ENCODE measurements at places on chromosomes 1 and 21. TPM values are rescaled to one million over a fixed set of nuclear protein-coding genes. Genes with fewer than 3 reads are reported as not detected.

DNA sequence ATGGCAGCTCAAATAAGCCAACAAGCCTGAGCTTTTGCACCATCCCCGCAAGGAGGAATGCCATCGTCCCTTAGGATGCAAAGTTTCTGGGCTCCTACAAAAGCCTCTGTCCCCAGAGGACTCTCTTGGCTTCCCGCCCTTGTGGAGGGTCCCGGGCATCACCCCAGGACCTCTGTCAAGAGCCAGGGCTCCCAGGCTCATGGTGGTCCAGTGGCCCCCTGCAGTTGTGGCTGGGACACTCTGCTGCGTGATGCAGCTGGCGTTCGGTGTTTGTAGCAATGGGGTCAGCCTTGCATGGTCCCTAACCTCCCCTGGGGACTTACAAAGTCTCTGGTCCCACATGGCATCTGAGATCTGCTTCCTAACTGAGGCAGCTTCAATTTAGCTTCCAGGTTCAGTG, 104.7 kb downstream of the RIPK4 start:
- no peak for DNase-seq

DNA sequence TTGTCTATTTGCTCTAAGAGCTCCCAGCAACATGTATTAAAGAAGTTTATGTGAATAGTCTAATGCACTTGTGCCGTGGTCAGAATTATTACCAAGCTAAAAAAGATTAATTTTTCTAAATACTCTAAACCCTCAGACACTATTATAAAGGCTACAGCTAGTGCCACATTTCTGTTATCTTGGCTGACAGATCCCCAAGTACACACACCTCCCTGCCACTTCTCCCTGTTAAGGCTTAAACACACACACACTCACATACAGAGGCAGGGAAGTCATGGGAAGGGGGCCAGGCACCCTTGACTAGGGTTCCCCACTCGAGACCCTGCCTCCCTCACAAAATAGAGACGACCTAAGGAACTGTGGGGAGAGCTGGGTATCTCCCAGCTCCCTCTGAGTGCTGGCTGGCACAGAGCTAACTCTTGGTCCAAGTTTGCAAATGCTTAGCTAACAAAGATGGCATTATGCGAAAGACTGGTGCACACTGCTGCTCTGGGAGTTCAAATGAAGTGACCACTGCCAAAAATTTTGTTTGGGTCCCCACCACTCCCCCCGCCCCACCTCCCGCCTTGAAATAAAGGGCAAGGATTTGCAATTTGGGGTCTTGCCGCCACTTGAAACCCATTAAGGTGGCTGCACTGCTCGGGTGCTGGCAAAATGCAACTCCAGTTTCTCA, 9.8 kb downstream of the SSBP3 start:
- DNase-seq: no peak

GRCh38 chr1:110151175-110151669, 928 bp downstream of the SLC6A17 start:
- no peak for DNase-seq

DNA sequence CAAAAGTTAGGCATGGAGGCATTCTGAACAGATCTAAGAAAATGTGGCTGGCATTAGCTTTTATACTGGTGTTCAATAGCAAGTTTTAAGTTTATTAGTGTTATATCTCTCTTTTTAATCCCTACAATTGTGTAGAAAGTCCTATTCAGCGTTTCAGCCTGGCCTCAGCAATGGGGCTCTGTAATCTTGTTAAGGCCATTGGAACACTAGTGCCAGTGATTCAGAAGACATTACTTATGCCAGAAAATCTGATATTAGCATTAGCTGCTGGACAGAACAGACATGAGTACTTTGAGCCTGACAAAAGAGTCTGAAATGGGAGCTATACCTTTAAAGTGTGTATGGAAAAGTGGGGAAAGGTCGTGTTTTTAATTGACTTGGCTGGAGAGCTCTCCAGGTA, 167.0 kb downstream of the NEGR1 start:
- DNase-seq: no peak

DNA sequence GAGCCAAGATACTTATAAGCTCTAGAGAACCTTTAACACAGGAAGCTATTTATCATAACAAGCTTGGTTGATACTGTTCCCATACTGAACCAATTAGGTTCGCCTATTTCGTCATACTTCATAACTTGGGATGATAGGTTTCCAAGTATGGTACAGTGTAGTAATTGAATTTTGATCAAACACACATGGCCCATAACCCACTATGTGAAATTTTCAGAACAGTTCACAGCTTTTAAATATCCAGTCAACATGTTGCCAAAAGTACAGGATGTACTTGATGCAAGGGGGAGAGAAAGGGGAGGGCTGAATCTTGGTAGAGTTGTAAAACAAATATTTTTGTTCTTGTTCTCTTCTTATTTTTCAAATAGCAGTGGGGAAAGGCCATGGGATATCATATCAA, 86.6 kb downstream of the TM2D1 start:
- DNase-seq: no peak

DNA sequence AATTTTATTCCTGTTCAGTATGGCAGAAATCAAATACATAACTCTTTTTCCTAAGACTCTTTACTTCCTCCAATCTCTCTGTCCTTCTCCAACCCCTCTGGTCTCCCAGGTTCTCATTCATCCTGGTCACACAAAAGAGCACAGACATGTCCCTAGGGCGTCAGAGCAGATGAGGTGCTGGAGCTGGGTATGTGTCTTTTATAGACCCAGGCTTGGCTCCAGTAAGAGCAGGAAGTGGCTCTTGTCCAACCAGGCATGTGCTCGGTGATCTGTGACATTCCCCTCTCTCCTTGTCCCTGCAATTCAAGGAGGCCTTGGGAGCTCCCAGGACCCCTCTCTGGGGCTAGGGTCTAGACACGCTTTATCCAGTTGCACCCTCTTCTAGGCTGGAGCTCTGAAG, 18.0 kb upstream of the LCE2D start:
- DNase-seq: no peak

GRCh38 chr1:103529746-103530145, 4.2 kb downstream of the RNPC3 start:
- DNase-seq: no peak

The CSRP1 gene
- total RNA-seq: 53.1 TPM

DNA sequence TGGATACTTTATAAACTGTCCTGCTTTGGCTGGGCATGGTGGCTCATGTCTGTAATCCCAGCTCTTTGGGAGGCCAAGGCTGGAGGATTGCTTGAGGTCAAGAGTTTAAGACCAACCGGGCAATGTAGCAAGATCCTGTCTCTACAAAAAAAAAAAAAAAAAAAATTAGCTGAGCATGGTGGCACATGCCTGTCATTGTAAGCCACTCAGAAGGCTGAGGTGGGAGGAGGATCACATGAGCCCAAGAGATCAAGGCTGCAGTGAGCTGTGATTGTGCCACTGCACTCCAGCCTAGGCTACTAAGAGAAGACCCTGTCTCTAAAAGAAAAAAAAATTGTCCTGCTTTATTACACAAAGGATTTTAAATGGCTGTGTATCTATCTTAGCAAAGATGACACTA, 95.2 kb downstream of the LBR start:
- no peak for DNase-seq

The PADI2 gene
- total RNA-seq: 0.26 TPM

DNA sequence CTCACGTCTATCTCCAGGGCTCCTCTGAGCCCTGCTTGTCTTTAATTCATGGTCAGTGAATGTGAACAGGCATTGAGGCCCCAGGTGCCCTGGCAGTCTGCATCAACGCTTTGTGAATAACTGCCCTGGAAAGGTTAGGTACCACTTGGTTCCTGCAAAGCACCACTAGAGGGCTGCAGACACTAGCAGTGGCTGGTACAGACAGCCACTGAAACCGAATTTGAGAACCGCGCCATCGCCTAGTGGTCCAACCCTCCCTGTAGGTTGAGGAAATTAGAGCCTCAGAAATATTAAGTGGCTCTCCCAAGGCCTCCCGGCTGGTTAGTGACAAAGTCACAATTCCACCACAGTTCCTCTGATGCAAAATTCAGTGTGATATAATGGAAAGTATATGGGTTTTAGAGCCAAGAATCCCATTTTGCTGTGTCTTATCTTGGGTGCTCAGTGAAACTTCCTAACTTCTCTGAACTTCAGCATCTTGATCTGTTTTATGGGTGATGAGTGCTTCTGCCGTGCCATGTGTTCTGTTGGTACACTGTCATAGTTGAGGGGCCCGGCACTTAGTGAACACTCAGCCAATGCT, 46.2 kb upstream of the BCL9 start:
- peak; percentile 51 for DNase-seq

- no peak for DNase-seq
Observed at GRCh38 chr1:235532360-235532759, 28.1 kb upstream of the B3GALNT2 start.

DNA sequence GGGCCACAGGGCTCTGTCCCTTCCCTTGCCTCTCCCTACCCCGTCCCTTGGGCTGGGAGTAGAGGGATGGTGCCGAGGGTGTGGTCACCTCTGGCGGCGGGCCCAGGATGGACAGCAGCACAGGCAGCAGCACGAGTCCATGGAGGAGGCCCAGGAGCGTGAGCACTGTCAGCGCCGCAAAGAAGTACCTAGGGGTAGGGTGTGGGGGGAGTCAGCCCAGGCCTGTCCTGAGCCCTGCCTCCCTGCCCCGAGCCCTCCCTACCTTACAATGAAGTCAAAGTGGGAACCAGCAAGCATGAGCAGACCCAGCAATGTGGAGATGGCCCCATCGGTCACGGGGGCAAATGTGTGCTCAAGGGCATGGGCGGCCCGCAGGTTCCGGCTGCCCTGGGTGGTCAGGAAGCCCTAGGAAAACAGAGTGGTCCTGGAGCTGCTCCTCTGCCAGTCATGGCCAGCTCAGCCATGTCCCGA, 14.7 kb downstream of the BTBD19 start:
- DNase-seq: no peak

GRCh38 chr1:93358293-93358692, 12.6 kb downstream of the DR1 start:
- DNase-seq: no peak

DNA sequence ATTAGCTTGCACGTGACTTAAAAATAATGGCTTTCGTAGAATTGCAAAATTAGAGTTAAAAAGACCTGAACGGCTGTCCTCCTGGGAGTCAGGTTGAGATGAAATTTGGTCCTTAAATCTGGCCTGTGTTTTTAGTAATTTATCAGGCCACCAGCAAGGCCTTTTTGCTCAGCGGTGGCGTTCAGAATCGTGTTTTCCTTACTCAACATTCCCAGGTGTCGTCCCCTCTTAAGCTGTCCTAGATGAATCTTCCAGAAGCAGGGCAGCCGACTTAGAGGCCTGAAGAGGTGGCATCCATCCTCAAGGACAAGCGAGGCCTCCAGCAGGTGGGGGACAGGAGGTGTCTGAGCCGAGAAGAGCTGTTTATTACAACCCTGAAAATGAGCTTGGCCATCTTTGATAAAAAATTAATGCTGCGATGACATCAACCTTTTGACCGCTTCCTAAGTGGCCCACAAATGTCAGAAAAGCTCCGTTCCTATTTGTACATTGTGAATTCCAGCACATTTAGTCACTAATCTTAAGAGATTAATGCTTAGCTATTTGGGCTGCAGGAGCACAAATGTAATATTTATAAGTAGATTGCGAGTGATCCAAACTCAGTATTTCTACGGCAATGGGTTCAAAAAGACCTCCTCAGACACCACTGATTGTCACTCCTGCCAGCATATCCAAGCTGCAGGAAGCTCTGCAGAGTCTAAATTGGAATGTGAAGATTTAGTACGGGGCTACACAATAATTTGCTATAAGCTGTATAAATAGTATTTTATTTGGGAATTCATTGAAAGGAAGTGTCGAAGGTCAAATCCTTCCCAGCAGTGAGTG, 344.1 kb upstream of the VAMP3 start:
- no peak for DNase-seq

The UBASH3A gene
- 0.69 TPM for total RNA-seq

- no peak for DNase-seq
Observed at GRCh38 chr1:248739572-248740205, 15.9 kb downstream of the LYPD8 start.

GRCh38 chr1:11494771-11495170, 15.8 kb downstream of the DISP3 start:
- no peak for DNase-seq

The BCL2L15 gene
- 0.07 TPM for total RNA-seq

The MROH9 gene
- not detected for total RNA-seq

DNA sequence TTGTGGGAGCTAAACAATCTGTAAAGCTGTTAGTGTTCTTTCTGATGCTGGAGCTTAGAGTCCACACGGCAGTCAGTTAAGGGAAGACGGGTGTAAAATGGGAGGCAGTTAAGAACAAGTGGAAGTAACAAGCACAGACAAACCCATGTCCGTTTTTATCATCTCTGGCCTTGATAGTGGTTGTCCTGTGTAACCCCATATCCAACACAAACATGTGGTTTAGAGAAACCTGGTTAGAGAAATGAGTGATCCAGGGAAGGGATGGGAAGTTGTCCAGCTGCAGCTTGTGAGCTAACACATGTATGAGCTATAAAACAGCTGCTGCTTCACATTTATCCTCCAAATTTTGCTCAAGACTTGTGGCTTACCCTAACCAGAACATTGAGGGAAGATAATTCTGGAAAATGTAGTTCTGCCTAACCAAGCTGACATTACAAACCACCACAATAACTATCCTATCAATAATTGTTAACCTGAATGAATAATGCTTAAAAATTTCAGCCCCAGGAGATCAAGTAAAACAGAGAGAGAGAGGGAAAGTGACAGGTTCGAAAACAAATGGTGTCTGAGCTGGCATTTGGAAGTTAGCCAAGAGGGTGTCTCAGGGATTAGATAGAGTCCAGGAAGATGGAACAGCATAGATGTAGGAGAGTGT, 10.6 kb upstream of the C1orf162 start:
- no peak for DNase-seq

- peak; percentile 60 for DNase-seq
Observed at GRCh38 chr1:1782399-1783221, 4.3 kb upstream of the NADK start.

The PWP2 gene
- total RNA-seq: 1.7 TPM

DNA sequence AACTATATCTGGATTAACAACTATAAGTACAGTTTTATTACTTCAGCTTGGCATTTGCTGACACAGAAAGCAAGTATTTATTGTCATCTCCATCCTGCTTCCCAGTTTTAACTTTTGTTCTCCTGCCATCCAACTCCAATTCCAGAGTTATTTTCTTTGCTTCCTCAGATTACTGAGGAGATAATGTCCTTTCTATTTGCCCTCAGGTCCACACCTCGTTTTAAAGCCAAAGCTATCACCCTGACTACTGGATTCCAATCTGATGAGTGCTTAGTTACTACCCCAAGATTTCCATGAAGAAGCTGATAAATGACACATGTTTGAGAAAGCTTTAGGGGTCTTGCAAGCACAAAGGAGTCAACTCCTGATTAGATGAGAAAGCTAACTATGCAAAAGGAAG, 25.2 kb downstream of the ACKR1 start:
- DNase-seq: no peak

DNA sequence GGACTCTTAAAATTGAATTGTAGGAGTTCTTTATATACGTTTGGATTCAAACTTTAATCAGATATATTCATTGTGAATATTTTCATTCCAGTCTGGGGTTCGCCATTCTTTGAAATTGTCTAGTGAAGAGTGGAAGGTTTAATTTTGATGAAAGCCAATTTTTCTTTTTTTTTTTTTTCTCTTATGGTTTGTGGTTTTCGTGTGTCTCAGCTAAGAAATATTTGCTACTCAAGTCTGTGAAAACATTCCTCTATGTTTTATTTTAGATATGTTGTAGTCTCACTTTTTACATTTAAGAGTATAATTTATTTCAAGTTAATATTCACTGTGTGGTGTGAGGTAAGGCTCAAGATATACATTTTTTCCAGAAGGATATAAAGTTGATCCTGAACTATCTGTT, 220.5 kb downstream of the KCNT2 start:
- DNase-seq: no peak

The C1orf116 gene
- 0.64 TPM for total RNA-seq

The ADCY10 gene
- total RNA-seq: 0.10 TPM

Data from heart right ventricle (tissue), 16 donors.